ENCODE measurements at places on chromosomes 7 and 10.
A peak's percentile ranks its signal among the peaks of the same experiment; 100 is the strongest.

- no peak for DNase-seq
Measured at GRCh38 chr7:12244694-12245093, 33.6 kb downstream of the TMEM106B start.

- no peak for DNase-seq
Measured at GRCh38 chr10:19772972-19773371, 43.3 kb upstream of the PLXDC2 start.

- DNase-seq = no peak
Measured at GRCh38 chr7:31828520-31828919, 141.5 kb downstream of the PPP1R17 start.

- DNase-seq = no peak
Measured at GRCh38 chr10:86613905-86614304, 40.4 kb upstream of the OPN4 start.

GRCh38 chr7:117308891-117309290 lies 14.0 kb downstream of the WNT2 start:
- no peak for DNase-seq

DNA sequence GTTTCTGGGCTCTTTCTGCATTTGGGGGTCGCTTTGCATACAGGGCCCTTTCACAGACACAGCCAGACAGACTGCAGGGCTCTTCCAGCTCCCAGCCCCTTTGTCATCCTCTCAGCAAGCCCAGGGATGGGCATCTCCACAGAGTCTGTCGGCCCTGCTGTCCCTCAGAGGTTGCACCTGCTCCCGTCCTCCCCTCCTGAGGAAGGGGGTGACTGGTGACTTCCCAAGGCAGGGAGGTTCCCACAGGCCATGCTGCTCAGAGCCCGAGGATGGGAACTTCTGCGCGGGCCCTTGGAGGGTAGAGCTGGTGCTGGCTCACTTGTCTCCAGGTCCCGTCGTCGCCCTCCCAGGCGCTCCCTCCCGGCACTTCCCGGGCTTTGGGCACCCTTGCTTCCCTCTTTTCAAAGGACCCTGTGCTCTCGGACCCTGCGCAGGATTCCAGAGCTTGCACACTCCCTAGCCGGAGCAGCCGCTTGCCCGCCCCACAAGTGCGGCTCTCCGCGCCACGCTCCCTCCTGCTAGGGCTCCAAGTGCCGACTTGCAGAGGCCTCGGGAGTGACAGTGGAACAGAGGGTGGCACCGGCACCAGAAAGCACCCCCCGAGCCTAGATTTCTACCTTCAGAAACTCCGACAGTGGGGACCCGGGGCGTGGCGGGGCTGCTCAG lies 152.5 kb downstream of the PRKAG2 start:
- DNase-seq = no peak

DNA sequence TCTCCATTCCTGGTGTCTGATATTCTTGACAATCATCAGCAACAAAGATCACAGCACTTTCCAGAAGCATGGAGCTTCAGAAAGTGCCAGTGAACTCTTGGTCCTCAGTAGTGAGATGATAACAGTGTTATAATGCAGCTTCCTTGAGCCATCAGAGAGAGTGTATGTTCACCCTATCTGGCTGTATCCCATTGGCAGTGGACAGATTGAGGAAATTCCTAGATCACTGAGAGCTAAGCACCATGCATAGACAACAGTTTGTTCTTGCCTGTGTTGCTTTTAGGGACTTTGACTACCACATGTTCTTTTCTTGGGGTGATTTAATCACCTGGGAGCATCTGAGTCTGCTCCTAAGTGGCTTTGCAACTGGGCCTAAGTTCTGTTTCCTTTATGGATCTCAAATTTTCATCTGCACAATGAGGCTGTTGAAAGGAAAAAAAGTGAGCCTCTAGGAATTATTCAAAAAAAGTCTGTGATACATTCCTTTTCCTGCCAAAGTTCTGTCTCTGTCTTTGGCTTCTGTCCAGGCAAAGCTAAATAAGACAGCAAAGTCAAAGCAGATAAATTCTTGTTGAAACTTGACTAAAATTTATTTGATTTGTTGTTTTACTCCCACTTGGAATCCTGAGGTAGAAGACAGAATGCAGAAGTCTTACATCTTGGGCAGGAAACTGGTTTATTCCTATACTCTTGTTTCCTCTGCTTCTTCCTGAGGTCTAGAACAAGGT lies 14.5 kb upstream of the ZNF282 start:
- DNase-seq = no peak

DNA sequence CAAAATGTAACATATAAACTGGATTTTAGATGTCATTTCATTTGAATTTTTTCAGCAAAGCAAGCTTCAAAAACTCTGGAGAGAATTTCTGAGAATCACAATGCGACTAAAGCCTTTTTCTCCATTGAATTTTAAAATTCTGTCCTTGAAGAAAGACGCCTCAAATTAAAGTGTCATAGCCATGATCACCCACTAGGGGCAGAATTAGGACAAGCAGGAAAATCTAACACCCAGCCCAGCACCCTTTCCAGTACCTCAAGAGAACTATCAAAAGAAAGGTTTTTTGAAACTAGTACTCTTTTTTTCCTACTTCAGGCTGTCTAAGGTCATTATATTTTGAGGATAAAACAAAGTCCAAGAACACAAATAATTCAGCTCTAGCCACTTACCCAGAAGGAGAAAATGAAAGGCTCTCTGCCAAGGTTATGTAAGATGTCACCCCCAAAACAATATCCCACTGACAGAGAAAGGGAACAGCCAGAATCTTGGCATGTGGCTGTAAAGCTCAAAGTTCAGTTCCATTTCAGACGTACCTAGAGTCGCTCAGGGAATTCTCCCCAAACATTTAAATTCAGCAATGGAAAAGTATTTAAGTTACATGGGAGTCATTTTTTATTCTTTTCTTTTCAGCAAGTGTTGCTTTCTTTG lies 299.4 kb downstream of the SNX13 start:
- DNase-seq = peak; percentile 44

- DNase-seq = no peak
Measured at GRCh38 chr7:69619635-69620034, 21.4 kb downstream of the AUTS2 start.

- no peak for DNase-seq
Measured at GRCh38 chr7:107660381-107661080, at the start of gene SLC26A4. TSS of gene SLC26A4 (plus strand) at chr7:107660828. CDS start at chr7:107661642, 814 bp downstream.

DNA sequence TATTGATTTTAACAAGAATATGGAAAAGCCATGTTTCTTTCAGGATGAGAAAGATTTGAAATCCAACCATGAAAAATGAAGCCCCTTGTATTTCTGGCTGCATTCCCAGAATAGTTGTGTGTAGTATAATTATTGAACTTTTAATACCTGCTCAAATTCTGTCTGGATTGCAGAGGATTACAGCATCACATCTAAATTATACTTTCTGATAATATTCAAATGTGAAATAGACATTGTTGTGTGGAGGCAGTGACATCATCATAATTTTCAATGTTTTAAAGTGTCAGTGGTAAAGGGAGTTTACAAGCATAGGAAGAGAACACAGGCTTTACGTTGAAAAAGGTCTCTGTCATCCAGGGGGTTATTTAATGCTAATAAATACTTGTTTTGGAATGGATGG lies 93.4 kb downstream of the POLL start:
- no peak for DNase-seq

DNA sequence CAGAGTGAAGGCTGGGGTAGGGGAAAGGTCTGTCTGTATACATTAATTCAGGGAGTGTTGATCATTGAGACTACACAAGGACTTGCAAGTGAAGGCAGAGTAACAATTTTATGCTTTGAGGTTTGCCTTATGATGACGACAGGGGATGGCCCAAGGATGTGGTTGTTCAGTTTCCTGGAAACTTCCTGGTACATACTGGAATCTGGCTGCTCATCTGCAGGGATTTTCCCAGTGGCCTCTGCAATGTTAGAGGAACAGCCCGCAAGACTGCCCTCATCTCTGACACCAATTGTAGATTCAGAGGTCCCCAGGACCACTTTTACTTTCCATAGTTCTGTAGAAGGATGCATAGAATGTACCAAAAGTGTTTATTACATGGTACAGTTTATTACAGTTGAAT lies 189.6 kb downstream of the TMEM178B start:
- no peak for DNase-seq

GRCh38 chr7:85286446-85286845 lies 99.6 kb upstream of the SEMA3D start:
- no peak for DNase-seq

DNA sequence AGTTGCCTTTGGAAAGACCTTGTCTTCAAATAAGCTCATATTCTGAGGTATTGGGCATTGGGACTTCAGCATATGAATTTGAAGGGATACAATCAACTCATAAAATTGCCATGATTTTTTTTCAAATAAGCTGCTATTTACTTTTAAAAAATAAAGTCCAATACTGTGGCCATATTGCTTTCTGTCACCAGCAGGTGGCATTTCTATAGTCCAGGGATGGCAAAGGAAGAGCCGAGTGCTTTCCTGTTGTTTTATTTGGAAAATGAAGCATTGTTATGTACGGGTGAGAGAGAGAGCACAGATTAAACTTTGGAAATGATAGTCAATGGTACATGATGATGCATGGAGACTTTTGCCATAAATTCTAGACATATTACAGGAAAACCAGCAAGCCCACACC lies 104.1 kb upstream of the DPP6 start:
- peak; percentile 40 for DNase-seq

DNA sequence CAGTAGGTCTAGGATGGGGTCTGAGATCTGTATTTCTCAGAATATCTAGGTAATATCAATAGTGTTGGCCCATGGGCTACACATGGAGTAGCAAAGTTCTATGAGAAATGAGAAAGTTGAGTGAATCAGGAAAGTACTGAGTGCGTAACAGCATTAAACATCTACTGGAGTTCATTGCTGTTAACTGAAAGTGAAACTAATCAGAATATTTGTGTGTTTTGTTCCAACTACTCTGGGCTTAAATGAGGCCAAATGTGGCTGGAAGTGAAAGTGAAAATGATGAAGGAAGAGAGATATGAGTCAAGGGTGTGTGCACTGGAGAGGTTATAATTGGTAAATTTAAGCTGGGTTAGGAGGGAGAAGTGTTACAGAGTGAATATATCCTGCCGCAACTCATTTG lies 46.5 kb downstream of the TMEM106B start:
- DNase-seq = no peak

DNA sequence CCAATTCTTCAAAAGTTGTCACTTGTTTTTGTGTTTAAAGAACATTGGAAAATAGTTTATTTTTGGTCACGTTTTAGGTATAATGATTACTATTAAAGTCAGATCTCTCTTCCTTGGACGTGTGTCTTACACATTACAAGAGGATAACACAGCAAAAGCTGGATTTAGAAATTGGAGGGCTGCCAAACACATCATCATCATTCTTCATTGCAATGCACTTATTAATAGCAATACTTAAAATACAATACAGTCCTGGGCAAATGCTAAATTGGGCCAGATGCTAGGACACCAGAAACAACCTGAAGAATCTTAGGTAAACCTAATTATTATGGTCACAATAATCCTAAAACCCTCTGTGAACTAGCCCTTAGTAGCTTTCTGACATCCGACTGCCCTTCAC lies 303.6 kb downstream of the DGKB start:
- no peak for DNase-seq

- no peak for DNase-seq
Measured at GRCh38 chr10:1731592-1731991, 5.7 kb downstream of the ADARB2 start.

DNA sequence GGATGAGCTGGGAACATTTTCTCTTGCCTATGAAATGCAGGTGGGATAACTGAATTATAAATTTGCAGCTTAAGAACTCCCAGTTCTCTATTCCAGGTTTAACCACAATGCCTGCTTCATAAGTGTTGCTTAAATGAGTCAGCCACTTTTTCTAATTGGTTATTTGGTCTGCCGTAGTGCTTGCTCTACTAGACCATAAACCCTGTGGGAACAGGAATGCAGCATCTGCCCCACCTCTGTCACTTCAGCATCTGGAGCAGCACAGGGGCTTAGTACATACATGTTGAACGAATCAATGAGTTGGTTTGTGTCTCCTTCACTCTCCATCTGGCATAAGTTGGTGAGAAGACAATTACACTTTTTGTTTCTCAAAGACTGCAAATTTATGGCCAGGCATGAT lies 95.2 kb upstream of the PTER start:
- DNase-seq = no peak

GRCh38 chr7:70034999-70035398 lies 436.7 kb downstream of the AUTS2 start:
- DNase-seq = no peak

GRCh38 chr7:107027208-107027607 lies 17.3 kb upstream of the PRKAR2B start:
- no peak for DNase-seq

- DNase-seq = no peak
Measured at GRCh38 chr10:35606430-35606829, 1.3 kb downstream of the GJD4 start.

DNA sequence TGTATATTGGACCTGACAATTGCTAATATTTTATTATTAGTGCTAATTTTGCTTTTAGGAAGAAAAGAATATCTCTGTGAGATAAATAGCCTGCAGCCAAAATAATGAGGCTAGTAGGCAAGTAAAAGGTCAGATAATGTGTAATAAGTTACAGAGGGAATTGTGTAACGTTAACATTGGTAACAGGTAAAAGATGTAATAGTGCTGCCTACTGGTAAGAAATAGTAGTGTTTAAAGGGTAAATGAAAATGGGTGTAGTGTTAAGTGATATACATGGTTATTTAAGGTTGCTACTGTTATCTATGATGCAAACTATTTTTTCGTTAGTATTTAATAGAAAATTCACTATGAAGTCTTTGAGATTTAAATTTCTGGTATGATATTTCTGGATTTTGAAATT lies 9.2 kb upstream of the FOXP2 start:
- DNase-seq = peak; percentile 49

GRCh38 chr7:91007371-91007770 lies 256.9 kb upstream of the FZD1 start:
- no peak for DNase-seq

- no peak for DNase-seq
Measured at GRCh38 chr10:71777213-71777985, 4.1 kb upstream of the VSIR start.

DNA sequence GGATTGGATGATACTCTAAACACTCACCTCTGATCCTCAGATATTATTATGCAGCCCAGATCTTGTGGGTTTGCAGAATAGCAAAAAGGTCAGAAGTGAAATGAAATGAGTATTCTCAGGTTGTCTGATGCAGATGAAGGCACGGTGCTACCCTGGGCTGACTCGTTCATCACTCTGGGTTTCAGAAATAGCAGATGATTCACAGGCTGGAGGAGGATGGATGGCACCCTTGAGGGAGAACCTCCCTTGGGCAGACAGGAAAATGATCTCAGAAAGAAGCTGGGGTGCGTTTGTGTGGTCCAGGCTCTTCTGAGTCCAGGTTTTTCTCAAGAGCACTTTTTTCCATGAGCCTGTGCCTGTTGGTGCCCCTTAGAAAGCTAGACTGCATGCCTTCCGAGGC lies 515.8 kb upstream of the MKI67 start:
- DNase-seq = no peak

Measured in RKO (cell line).